ENCODE measurements at places on chromosomes 3 and 15. TPM values are rescaled to one million over a fixed set of nuclear protein-coding genes. Genes with fewer than 3 reads are reported as not detected.

CRABP1 gene
- not detected for total RNA-seq

DNA sequence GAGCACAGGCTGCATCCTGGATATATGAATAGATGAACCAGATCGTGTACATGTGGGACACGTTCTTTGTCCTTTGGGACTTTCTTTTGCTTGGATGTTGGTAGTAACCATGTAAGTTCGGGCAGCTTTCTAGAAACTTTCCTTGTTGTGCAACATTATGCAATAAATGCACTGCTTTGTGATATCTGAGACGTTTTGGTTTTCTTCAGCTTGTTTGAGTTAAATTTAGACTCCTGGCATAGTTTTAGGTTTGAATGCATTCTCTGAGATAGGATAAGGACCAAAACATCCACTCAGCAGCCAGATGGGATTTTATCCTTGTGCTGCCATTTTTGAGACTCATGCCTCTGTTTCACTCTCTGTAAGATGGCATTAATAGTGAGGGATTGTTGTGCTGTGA is 158.9 kb downstream of the IGF1R start:
- no peak for DNase-seq

GRCh38 chr15:42375252-42375651 is 16.0 kb downstream of the CAPN3 start:
- no peak for DNase-seq

C2CD4A gene
- total RNA-seq, result 0.10 TPM

KLHL40 gene
- not detected for total RNA-seq

CALML4 gene
- 118 TPM for total RNA-seq

RTP1 gene
- not detected for total RNA-seq

- DNase-seq, result no peak
These were observed 33.1 kb downstream of the NBEAL2 start for GRCh38 chr3:47012342-47013230.

DNA sequence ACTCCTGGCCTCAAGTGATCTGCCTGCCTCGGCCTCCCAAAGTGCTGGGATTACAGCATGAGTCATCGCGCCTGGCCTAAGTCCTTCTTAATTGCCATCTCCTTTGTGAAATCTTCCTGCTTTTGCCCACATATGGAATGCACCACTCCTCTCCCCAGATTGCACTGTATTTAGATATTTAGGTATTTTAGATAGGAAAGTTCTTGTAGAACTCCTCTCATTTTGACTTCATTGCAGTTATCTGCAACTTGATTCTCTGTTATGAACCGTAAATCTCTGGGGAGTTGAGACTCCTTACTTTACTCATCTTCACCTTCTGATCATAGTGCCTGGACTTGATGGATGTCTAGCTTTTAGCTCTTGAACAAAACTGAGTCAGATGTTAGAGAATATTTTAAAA is 150.7 kb downstream of the AKAP13 start:
- no peak for DNase-seq

DNA sequence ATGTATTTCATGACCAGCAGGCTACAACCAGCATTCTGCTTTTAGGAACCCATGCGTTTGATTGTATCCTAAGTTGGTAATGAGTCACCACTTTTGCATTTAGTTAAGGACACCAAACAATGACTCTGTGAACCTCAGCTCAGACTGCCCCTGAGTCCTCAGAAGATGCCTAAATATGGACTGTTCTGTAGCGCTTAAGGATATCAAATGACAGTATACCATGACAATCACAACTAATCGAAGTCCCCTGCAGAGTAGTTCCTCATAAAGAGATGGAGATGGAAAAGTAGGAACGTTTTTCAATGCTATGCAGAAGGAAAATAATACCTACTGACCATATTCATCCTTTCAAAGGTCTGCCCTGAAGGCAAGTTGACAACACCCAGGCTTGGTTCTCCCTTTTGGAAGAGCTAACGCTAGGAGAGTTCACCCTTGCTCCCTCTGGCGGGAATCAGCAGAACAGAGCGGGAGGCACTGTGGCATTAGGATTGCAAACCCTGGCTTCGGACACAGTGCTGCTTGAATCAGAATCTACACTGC is 508.6 kb downstream of the FHIT start:
- peak; percentile 3 for DNase-seq

GRCh38 chr3:134251731-134252391 is 1.2 kb upstream of the RYK start:
- no peak for DNase-seq

DNA sequence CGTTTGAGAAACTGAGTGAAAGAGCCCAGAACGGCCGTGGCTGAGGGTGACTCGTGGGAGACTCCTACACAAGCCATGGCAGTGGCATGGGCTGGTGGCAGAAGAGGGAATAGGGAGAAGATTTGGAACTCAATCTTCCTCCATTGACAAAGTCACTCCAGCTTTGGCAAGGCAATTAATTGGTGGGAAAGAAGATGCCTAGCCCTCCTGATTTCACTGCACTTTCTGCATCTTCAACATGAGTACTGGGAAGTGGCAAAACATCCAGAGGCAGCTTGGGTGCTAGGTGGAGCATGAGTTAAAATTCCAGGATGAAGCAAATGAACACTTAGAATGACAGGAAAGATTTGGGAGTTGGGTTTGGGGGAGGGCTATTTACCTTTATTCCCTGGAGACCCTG is 1.4 kb upstream of the TGFBR2 start:
- DNase-seq, result no peak

NPAP1 gene
- not detected for total RNA-seq

- DNase-seq, result no peak
These were observed 12.1 kb downstream of the CORO2B start for GRCh38 chr15:68590721-68591389.

GRCh38 chr3:45545476-45545875 is 49.1 kb upstream of the LIMD1 start:
- DNase-seq, result no peak

LRRFIP2 gene
- 32.3 TPM for total RNA-seq

- peak; percentile 20 for DNase-seq
These were observed 13.9 kb upstream of the ANPEP start for GRCh38 chr15:89828281-89829145.

DNA sequence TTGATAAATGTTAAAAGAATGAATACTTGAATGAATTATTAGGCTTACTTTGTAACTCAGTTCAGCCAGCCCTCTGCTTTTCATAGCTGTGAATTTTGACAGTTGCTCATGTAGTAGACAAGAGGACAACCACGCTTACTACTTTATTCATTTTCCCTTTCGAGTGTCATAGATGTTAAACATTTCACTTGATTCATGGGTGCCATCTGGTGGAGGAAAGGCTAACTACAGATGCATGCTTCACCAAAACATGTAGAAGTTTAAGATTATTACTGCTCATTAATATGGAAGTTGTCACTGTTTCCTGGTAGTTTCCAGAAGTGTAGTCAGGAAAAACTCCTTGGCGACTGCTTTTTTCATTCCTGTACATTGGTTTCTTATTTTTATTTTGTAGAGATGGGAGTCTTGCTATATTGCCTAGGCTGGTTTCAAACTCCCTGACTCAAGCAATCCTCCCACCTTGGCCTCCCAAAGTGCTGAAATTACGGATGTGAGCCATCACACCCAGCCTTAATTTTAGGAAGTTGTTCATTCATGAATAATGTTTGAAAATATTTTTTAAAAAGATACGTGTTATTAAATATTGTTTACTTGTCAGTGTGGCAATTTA is 163.2 kb downstream of the B3GALNT1 start:
- DNase-seq, result peak; percentile 94
